ENCODE measurements at places on chromosomes 3 and 15.

DNA sequence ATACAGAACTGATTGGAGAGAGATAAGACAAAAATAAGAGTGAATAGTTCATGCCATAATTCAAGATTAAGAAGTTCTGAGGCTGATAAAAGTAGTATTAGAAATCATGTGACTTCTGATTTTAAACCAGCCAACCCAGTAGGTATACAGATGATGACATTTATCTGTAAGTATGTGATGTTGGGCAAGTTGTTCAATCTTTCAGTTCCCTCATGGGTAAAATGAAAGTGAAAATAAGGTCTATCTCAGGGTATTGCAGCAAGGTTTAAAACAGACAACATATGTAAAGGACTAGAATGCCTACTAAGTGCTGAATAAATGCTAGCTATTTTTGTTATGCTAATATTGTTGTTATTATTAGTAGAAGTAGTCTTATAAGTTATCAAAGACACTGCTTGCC is 1055.7 kb downstream of the NAALADL2 start:
- DNase-seq: no peak

DNA sequence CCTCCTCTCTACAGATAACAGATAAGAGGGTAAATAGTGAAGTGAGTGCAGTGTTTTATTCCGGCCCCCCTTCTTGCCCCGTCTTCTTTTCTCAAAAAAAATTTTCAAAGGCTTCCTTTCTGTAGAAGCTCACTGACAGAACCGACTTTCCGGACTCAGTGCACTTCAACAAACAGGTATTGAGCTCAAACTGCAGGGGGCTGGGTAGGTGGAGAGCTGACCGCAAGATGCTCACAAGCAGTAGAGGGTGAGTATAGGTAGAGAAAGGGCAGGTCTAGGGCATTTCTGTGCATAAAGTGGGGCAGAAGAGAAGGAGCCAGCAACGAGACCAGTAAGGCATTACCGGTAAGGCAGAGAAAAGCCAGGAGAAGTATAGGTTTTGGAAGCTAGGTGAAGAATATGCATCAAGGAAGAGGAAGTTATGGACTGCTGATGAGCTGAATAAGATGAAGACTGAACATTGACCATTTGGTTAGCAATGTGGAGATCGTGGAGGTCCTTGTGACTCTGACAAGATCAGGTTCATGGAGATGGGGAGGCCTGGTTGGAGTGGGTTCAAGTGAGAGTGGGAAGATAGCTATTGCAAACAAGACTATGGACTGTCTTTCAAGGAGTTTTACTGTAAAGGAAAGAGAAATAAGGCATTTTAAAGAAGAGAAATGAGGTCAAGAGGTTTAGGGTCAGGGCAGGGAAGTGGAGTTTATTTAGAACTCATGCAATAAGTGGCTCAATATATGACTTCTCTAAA is 97.4 kb downstream of the ST6GAL1 start:
- peak; percentile 66 for DNase-seq

- DNase-seq: no peak
Observed at GRCh38 chr3:171563298-171563697, 103.1 kb upstream of the TNIK start.

- no peak for DNase-seq
Observed at GRCh38 chr15:70327328-70327855, 229.7 kb upstream of the TLE3 start.

- no peak for DNase-seq
Observed at GRCh38 chr15:90558171-90558573, 28.4 kb downstream of the CRTC3 start.

- DNase-seq: no peak
Observed at GRCh38 chr3:44984335-44984734, 8.3 kb downstream of the EXOSC7 start.

DNA sequence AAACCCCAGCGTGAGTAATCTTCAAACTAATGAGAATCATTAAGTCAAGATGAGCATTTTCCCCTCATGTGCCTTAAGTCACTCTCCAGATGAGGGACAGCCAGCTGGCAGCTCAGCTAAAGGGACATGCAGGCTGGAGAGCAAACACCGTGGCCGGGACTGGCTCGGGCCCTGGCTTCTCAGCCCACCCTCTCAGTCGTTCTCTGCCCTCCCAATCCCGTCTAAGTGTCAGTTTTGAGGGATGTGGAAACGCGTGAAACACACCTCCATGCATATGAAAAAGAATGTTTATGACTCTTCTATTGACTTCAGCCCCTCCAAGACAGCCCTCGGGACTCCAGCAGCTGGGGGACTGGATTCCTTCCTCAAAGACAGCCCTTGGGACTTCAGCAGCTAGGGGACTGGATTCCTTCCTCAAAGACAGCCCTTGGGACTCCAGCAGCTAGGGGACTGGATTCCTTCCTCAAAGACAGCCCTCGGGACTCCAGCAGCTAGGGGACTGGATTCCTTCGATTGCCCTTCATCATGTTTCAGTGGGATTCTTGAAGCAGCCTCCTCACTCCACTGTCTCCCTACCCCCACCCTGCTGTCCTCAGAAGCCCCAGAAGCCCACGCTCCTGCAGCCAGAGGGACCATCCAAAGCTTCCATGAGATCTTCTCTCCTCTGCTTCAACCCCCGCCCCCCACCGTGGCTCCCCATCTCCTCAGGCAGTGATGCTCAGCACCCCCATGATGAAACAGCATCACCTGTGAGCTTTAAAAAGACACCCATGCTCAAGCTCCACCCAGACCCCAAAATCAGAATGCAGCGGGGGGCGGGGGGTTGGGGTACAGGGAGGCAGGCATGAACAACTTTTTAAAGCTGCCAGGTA is 228.9 kb downstream of the XXYLT1 start:
- DNase-seq: no peak

DNA sequence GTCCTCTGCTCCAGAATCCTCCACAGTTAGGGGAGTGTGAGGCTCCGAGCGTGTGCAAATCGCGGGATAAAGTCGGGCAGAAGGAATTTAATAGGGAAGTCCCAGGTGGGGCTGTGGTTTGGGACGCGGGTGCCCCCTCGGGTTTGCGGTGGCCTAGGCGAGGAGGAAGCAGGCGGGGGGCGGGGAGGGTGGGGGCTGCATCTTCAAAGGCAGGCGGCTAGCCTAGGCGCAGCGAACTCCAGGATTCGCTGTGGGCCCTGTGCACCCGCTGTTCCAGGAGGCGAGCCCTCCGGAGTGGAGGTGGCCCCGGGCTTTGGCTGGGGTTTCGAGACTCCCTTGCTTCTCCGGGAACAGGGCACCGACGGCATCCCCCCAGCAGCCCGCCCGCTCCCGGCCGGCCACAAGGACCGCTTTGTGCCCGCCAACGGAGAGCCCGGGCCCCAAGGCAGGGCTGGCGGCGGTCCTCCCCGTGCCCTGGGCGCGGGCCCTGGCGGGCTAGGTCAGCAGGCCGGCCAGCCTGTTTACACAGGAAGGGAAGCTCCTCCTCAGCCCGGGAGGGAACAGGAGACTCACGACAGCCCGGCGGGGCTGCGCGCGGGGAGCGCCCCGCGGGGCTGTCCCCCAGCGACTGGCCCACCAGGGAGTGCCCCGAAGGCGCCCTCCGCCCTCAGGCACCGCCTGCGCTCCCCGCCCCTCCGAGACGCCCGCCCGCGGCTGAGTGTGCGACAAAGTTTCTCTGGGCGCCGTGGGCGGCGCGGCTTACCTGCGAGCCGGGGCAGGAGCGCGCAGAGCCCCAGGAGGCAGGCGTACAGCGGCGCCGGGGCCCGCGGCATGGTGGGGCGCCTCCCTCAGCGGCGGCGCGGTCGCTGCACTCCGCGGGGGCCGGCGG is 753 bp downstream of the ITGB5 start:
- peak; percentile 58 for DNase-seq

- no peak for DNase-seq
Observed at GRCh38 chr3:109413049-109413448, 75.7 kb upstream of the DPPA4 start.

- no peak for DNase-seq
Observed at GRCh38 chr3:112425858-112426750, 73.2 kb downstream of the BTLA start.

GRCh38 chr3:31906182-31906581 is 74.9 kb downstream of the OSBPL10 start:
- DNase-seq: no peak

- DNase-seq: peak; percentile 8
Observed at GRCh38 chr3:127423856-127424765, 136.3 kb upstream of the PRR20G start.

- DNase-seq: no peak
Observed at GRCh38 chr3:145224886-145225285, 936.1 kb downstream of the PLOD2 start.

GRCh38 chr3:175070946-175071345 is 211.8 kb downstream of the NAALADL2 start:
- DNase-seq: no peak

- DNase-seq: no peak
Observed at GRCh38 chr15:92413510-92413909, 19.8 kb downstream of the ST8SIA2 start.

DNA sequence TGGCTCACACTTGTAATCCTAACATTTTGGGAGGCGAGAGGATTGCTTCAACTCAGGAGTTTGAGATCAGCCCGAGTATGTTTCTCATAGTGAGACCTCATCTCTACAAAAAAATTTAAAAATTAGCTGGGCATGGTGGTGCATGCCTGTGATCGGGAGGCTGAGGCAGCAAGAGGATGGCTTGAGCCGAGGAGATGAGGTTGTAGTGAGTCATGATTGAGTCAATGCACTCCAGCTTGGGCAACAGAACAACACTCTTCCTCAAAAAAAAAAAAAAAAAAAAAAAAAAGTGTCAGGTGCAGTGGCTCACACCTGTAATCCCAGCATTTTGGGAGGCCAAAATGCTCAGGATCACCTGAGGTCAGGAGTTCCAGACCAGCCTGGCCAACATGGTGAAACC is 2.4 kb downstream of the RPL39L start:
- no peak for DNase-seq

- no peak for DNase-seq
Observed at GRCh38 chr3:138426211-138426610, 8.2 kb upstream of the ESYT3 start.

- DNase-seq: peak; percentile 72
Observed at GRCh38 chr3:4850211-4850927, 128.9 kb upstream of the BHLHE40 start.

DNA sequence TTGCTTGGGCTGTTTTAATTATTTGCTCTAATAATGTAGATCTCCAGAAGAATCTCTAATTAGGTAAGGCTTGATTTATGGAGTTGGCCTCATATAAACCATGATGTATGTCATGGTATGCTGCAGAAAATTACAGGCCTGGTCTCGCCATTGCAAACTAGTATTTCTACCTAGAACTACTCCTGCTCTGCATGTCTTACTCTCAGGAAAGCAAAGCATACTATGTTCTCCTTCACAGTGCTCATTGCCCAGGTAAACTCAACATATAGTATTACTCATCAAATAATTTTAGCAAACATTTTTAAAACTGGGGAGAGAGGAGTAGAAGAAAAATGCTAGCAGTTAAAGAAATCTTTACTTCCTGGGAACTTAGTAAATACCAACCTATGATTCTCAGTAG is 90.7 kb downstream of the FILIP1L start:
- DNase-seq: no peak

- no peak for DNase-seq
Observed at GRCh38 chr3:118811236-118811732, 223.4 kb downstream of the IGSF11 start.

- DNase-seq: peak; percentile 83
Observed at GRCh38 chr15:42059661-42060476, 34.5 kb downstream of the PLA2G4D start.

DNA sequence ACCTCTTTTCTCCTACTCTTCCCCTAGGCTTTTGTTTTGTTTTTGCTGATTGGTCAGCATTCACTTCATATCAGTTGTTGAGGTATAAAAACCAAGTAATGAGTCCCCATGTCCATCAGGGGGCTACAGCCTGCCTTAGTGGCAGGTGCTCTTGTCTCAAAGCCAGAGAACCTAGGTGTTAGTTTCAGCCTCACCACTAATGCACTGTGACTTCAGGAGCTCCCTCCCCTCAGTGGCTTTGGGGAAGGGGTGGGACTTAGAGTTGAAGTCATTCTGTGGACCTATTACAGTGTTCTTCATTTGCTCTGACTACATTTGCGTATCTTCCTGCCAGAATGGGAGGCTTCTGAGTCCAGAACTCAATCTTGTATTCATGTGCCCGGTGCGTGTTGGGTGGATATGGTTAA is 41.6 kb downstream of the NR2C2 start:
- peak; percentile 57 for DNase-seq

- no peak for DNase-seq
Observed at GRCh38 chr3:39718674-39719595, 90.5 kb upstream of the MYRIP start.

GRCh38 chr3:103083848-103084631 is 649.2 kb downstream of the ZPLD1 start:
- no peak for DNase-seq

- no peak for DNase-seq
Observed at GRCh38 chr3:119401503-119402440, 61.6 kb downstream of the TMEM39A start.

- no peak for DNase-seq
Observed at GRCh38 chr3:10981961-10982360, 10.6 kb upstream of the SLC6A1 start.

- DNase-seq: no peak
Observed at GRCh38 chr3:62768896-62769295, 106.3 kb downstream of the CADPS start.

DNA sequence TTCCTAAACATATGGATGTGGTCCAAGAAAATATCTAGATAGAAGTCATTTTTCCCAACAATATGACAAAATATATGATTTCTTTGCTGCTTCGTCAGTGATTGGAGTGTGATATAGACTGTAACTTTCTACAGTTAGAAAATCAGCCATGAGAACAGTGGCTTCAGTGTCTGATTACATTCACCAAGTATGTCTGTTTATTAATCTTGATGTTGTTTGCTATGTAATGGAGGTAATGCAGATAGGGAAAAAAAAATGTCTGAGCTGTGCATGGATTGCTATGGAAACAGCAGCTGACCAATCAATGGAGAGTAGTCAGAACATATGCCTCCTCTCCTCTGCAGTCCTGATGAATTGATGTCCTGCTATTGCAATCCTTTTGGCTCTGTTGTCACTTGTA is 72.3 kb upstream of the GAP43 start:
- DNase-seq: no peak

- DNase-seq: no peak
Observed at GRCh38 chr15:65722191-65722590, 69.9 kb downstream of the DENND4A start.

GRCh38 chr3:191051037-191051436 is 148.0 kb upstream of the OSTN start:
- no peak for DNase-seq

DNA sequence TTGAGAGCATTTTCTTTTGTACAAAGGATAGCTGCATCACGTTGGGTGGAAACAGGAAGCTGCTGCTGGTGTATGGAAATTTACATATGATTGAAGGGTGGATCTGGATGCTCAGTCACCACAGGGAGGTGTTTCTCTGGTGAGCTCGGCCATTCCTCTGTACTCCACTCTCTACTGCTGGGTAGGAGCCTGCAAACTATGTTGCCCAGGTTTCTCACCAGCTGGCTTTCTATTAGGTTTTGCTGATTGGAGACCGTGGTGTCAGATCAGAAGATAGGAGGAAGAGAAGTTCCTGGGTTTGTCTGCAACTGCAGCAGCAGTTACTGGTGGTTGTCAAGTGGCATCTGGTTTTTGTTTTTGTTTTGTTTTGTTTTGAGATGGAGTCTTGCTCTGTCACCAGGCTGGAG is 61.7 kb downstream of the TAMM41 start:
- no peak for DNase-seq

- peak; percentile 38 for DNase-seq
Observed at GRCh38 chr3:71753701-71754609, at the start of gene GPR27. TSS of gene GPR27 (plus strand) at chr3:71753855. CDS start at chr3:71754050, 195 bp downstream.
